ENCODE measurements at places on chromosomes 3 and 15. TPM values are rescaled to one million over a fixed set of nuclear protein-coding genes. Genes with fewer than 3 reads are reported as not detected.

The TMEM207 gene
- polyA plus RNA-seq: not detected

The KBTBD13 gene
- not detected for polyA plus RNA-seq

The DUOX2 gene
- polyA plus RNA-seq: not detected

The CYP11A1 gene
- polyA plus RNA-seq: not detected

The TRIM42 gene
- not detected for polyA plus RNA-seq

The DNAJA4 gene
- polyA plus RNA-seq: 2.5 TPM

DNA sequence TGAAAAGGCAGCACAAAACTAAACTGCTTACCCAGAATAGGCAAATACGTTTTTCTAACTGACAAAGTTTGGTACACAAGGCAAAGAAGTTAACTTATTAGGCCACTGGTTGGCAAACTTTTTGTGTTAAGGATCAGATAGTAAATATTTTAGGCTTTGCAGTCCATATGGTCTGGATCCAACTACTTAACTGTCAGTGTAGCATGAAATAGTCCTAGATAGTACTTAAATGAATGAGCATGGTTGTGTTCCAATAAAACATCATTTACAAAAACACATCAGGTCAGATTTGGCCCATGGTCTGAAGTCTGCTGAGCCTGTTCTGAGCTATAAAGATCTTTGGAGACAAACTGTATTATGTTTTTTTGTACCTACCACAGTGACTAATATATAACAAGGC, 136.9 kb downstream of the PCCB start:
- no peak overlapping the region for H3K4me3 ChIP-seq
- H3K36me3 ChIP-seq: no peaks in the 10 kb centered on the region
- no peaks in the 10 kb centered on the region for H3K4me1 ChIP-seq
- H3K27me3 ChIP-seq: no peaks in the 10 kb centered on the region
- DNase-seq: no peak

GRCh38 chr15:37097144-37097919, 3.0 kb downstream of the MEIS2 start:
- DNase-seq: no peak
- H3K27me3 ChIP-seq: peaks cover 95% of the 10 kb centered on the region

DNA sequence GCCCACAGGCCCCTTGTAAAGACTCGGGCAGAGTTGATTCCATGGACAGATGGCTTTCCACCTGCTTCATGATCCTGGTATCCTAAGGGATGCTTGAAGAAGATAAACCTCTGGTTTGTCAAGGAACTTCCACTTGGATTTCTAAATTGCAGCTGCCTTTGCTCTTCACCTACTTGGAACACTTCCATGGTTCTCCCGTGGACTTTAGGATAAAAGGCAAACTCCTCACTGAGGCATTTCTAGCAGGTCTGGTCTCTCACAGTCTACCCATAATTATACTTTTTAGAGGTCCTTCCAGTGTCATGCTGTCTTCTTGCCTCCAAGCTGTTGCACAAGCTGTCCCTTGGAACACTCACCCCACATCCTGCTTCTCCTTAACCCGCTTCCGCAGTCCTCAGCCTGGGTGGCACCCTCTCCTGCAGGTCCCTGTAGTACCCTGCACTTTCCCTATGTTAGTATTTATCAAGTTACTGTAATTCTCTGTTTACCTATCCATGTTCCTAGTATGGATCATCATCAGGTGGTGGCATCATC, 12.7 kb downstream of the TLNRD1 start:
- H3K4me1 ChIP-seq: no peaks in the 10 kb centered on the region
- no peak overlapping the region for H3K4me3 ChIP-seq
- no peaks in the 10 kb centered on the region for H3K36me3 ChIP-seq

DNA sequence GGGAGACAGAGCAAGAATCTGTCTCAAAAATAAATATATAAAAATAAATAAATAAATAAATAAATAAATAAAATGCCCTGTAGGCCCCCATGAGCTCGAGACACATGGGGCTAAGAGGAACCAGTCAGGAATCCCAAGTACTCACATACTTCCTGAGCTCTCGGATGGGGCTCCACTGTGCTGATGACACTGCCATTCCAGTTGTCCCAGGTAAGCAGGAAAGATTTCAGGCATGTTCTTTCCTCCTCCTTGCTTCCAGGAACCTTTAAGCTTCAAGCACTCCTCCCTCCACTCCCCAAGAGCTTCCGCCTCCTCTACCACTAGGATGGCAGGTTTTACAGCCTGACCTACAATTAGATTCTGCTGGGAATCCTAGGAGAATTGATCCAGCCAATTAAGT, 113.4 kb downstream of the SLC49A4 start:
- no peaks in the 10 kb centered on the region for H3K27me3 ChIP-seq
- H3K4me3 ChIP-seq: no peak overlapping the region
- no peak for DNase-seq
- H3K36me3 ChIP-seq: no peaks in the 10 kb centered on the region
- H3K27ac ChIP-seq: no peak overlapping the region
- no peaks in the 10 kb centered on the region for H3K4me1 ChIP-seq

- no peak for DNase-seq
- H3K27ac ChIP-seq: no peak overlapping the region
- no peaks in the 10 kb centered on the region for H3K27me3 ChIP-seq
- peaks cover 7% of the 10 kb centered on the region for H3K4me1 ChIP-seq
These were observed 56.5 kb downstream of the HEG1 start for GRCh38 chr3:124999317-124999716.

DNA sequence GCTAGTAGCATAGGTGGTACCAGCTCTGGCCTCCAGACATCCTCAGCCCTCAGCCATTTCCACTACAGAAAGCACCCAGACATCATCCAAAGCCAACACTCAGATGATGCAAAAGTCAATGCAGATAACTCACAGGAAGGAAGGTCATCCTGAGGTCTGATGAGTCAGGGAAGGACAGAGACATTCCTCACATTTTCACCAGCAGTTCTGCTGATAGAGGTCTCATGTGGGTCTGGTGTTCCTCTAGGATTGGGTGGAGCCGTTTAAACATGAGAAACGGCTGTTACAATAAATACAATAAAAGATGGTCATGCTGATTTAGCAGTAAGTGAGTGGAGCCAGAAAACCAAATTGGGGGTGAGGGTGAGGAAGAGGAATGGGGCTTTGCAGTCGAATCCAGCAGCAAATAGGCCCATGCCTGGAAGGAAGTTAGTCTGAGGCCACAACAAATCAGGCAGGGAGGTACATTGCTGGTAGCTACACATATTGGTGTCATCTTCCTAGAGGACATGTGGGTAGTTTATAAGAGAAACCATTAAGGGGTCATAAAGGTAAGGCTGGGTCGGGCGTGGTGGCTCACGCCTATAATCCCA, 33.3 kb upstream of the FLNB start:
- H3K4me1 ChIP-seq: peaks cover 33% of the 10 kb centered on the region
- no peak overlapping the region for H3K27ac ChIP-seq
- no peaks in the 10 kb centered on the region for H3K36me3 ChIP-seq
- DNase-seq: peak; percentile 62
- no peak overlapping the region for H3K4me3 ChIP-seq

DNA sequence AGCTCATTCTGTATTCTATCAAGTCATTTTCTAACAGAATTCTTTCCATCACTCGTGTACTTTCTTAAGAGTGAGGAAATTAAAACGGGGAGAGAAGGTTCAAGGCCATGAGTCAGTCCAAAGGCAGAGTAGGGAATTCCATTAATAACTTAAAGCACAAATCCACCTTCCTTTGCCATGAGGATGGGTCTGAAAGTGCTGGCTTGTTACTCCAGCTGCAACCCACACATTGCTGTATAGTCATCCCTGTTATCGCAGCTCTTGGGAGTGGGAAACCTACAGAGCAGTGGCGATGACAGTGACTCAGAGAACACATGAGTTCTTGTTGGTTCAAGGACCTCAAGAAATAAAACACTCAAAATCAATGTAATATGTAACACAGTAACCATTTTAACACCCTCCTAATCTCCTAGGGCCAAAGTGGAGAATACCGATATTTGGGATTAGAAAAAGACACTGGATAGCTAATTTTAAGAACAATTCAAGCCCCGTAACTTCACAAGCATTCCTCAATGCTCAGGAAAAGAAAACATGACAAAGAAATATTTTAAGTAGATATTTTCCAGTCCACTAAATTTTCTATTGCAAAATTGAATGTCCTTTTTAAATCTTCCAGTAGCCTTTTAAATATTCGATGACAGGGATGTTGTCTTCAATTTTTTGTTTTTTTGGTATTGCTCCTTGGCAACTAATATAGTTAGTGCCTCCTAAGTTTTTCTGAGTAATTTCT, 179.9 kb upstream of the THBS1 start:
- DNase-seq: no peak
- no peaks in the 10 kb centered on the region for H3K27me3 ChIP-seq
- peaks cover 27% of the 10 kb centered on the region for H3K4me1 ChIP-seq
- H3K27ac ChIP-seq: no peak overlapping the region

GRCh38 chr15:50190166-50190570, 8.2 kb downstream of the SLC27A2 start:
- no peak overlapping the region for H3K4me3 ChIP-seq
- H3K27ac ChIP-seq: no peak overlapping the region
- H3K36me3 ChIP-seq: no peaks in the 10 kb centered on the region
- H3K27me3 ChIP-seq: no peaks in the 10 kb centered on the region

DNA sequence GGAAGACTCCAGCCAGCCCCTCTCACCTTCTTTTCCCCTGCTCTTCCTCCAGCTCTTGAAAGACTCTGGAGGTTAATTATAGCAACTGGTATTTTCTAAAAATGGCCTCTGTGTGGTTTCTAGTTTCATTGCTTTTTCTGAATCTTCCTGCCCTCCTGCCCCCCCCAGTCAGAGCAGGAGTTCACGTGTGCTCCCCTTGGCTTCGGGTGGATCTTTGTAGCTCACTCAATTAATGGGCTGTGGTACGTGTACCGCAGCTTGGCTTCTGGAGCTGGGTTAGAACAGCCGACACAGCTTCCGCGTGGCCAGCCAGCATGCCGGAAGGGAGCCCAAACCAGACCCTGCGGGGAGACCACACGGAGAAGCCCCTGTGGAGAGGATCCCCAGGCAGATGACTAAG, 31.5 kb downstream of the TM2D3 start:
- H3K4me1 ChIP-seq: peaks cover 9% of the 10 kb centered on the region
- no peaks in the 10 kb centered on the region for H3K27me3 ChIP-seq
- H3K4me3 ChIP-seq: no peak overlapping the region
- no peak for DNase-seq

- H3K27ac ChIP-seq: no peak overlapping the region
- no peak for DNase-seq
- no peak overlapping the region for H3K4me3 ChIP-seq
These were observed 57.5 kb upstream of the ZBED2 start for GRCh38 chr3:111652492-111653180.

GRCh38 chr3:107965136-107965655, 125.6 kb downstream of the CD47 start:
- H3K36me3 ChIP-seq: no peaks in the 10 kb centered on the region
- H3K4me3 ChIP-seq: no peak overlapping the region
- H3K27me3 ChIP-seq: no peaks in the 10 kb centered on the region
- H3K4me1 ChIP-seq: peaks cover 4% of the 10 kb centered on the region
- H3K27ac ChIP-seq: no peak overlapping the region

DNA sequence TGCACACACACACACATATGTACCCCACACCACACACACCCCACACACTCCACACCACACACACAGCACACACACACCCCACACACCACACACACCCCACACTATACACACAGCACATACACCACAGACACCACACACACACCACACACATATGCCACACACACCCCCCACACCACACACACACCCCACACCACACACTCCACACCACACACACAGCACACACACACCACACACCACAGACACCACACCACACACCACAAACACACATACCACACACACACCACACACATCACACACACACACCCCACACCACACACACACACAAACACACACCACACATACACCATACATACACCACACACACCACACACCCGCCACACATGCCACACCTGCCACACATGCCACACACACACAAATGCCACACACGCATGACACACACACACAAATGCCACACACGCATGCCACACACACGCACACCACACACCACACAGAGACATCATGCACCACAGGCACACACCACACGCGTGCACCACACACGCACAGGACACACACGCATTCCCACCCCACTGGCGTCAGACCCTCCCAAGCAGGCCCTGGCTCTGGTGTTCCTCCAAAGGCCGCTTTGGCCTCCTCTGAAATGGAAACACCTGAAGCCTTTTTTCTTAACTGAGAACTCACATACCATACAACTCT, 15.7 kb downstream of the CHST13 start:
- H3K4me1 ChIP-seq: peaks cover 20% of the 10 kb centered on the region
- H3K36me3 ChIP-seq: peaks cover 11% of the 10 kb centered on the region
- H3K27ac ChIP-seq: peak overlapping the region; percentile 51
- H3K27me3 ChIP-seq: no peaks in the 10 kb centered on the region
- no peak for DNase-seq

DNA sequence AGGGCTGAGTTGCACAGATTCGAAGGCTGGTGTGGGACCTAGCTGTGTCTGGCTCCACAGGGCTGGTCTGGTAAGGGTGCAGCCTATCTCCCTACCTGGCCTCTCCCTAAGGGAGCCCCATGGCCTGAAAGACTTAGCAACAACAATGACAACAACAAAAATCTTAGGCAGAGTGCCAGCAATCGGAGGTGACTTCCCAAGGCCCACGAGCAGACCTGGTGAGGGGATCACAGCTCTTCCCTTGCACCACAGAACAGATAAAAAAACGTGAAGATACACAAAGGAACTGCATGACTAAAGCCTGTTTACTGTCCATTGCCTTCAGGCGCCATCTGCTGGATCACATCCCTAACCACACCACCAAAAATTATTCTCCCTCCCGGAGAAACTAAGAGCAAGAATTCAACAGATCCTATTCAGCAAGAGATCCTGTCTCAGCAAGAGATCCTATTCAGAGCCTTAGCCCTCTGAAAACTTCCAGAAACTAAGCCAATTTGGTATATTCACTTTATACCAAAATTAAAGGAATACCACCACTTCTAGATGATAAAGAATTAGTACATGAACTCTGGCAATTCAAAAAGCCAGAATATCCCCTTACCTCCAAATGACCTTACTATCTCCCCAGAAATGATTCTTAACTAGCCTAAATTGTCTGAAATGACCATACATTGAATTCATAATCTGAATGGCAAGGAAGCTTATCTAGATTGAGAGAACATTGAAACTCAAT, 24.1 kb upstream of the OR5K4 start:
- H3K4me1 ChIP-seq: no peaks in the 10 kb centered on the region
- H3K36me3 ChIP-seq: no peaks in the 10 kb centered on the region
- H3K27me3 ChIP-seq: no peaks in the 10 kb centered on the region
- H3K4me3 ChIP-seq: no peak overlapping the region

DNA sequence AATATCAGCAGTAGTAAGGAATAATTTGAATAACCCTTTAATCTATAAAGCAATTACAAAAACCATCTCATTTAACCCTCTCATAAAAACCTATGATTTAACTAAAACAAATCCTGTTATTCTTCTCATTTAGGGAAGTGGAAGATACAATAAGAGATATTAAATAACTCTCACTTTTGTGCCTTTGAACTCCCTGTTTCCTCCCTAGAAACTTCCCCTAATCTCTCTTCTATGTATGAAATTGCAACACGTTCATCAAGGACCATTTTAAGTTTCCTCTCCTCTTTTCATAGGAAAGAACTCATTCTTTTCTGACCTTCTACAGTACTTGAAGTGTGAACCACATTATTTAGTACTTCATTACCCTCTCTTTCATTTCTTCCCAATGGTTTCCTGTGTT, 18.8 kb upstream of the FAM81A start:
- peaks cover 22% of the 10 kb centered on the region for H3K4me1 ChIP-seq
- no peak overlapping the region for H3K27ac ChIP-seq
- H3K4me3 ChIP-seq: no peak overlapping the region
- no peaks in the 10 kb centered on the region for H3K36me3 ChIP-seq
- DNase-seq: peak; percentile 34
- H3K27me3 ChIP-seq: no peaks in the 10 kb centered on the region
